Activated effector memory CD4-positive, alpha-beta T cell treated with Interleukin-2 at 50 U/mL for 16 hours (primary cell): ENCODE measurements at places on chromosomes 12 and 14.

- no peak for DNase-seq
Observed at GRCh38 chr14:51248016-51248987, 8.3 kb downstream of the TMX1 start.

- DNase-seq: no peak
Observed at GRCh38 chr12:52865090-52865944, 16.5 kb upstream of the KRT78 start.

GRCh38 chr14:91149462-91149861 lies 35.6 kb downstream of the DGLUCY start:
- no peak for DNase-seq

GRCh38 chr12:6226002-6226678 lies 25.9 kb downstream of the CD9 start:
- DNase-seq: no peak

DNA sequence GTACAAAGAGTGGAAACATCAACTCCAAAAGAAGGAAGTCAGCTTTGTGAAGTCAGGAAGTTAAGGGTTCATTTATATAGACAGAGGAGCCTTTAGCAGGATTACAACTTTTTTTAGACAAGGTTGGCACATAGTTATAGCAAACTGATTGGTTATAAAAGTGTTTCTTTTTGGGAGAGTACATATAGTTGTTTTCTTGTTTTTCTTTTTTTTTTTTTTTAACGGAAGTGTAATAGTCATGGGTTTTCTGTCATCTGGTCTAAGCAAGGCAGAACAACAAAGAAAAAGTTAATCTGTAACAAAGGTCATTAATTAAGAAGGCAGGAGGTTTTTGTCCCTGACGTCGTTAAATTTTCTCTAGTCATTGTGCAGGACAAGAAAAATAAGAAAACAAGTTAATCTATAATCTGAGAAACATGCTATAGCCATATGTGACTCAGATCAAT lies 13.0 kb upstream of the MFAP5 start:
- DNase-seq: no peak

GRCh38 chr12:3632256-3632655 lies 120.7 kb downstream of the CRACR2A start:
- DNase-seq: no peak
